ENCODE measurements at places on chromosomes 1 and 21.

- DNase-seq, result no peak
Observed at GRCh38 chr21:14366998-14367397, 15.9 kb downstream of the HSPA13 start.

- DNase-seq, result no peak
Observed at GRCh38 chr1:227191607-227192006, 126.7 kb downstream of the CDC42BPA start.

DNA sequence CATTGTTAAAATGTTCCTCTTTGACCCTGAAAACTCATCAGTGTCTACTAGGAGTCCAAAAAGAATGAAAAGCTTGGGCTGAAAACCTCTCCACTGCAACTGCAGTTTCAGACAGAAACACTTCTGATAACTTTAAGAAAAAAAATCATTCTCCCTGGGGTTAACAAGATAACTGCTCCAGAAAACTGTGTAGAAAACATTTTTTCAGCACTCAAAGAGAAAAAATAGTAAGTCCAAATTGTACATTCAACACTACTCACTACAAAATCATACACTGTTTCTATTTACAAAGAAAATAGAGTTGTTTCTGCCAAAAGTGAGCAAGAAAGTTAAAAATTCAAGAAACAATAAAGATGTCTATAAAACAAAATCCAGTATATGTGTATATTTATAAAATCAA is 157.8 kb downstream of the RERE start:
- no peak for DNase-seq

DNA sequence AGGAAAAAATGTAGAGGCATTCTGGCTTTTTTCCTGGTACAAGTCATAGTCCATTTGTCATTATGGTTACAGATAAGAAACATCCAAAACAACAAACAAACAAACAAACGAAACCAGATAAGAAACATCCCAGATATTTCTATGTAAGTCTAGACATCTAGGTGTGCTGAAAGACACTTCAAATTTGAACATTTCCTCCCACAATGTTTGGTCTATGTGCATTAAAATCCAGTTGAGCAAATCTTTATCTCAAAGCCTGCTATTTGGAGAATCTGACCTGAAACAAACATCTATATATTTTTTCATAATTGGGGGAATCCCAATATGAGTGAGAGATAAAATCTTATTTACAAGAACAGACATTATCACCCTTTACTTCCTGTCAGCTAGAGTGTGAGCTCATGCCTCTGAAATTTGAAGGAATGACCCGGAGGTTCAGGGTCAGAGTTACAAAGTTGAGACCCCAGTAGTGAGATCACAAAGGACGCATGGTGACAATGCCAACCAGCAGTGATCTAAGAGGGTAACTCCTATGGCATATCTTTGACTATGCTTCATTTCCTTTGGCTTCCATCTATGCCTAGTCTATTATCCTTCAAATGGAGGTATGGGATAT is 182.9 kb upstream of the ATP1B1 start:
- DNase-seq, result no peak

Data from stimulated activated CD4-positive, alpha-beta T cell treated with anti-CD3 and anti-CD28 coated beads, Interleukin-4, amount 100 ng/mL, for 4 hours (primary cell).